GM23338 (cell line): ENCODE measurements at places on chromosomes 16 and 17. TPM values are rescaled to one million over a fixed set of nuclear protein-coding genes. Genes with fewer than 3 reads are reported as not detected.

KRT222 gene
- 0.49 TPM in 1 of 2 replicates, not detected in the other for polyA plus RNA-seq

DNA sequence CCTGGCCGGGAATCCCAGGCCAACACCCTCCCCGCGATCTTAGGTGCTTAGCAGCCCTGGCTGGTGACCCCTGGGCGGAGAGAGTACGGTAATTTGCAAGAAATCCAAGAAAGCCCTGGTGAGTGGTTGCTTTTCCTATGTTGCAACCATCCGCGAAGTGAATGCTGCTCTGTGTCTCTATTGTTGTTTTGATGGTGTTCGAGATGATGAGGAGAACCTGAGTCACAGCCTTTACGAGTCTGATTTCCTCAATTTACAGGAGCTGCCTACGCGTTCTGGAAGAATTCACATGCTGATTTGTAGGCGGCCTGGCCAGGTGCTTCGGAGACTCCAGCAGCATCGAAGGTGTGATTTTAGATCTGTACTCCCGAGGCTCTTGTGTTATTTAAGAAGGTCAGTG, 63.3 kb downstream of the TMEM235 start:
- no peak for DNase-seq
- H3K27ac ChIP-seq: no peak overlapping the region
- H3K27me3 ChIP-seq: no peaks in the 10 kb centered on the region
- H3K4me1 ChIP-seq: no peaks in the 10 kb centered on the region
- no peak overlapping the region for H3K4me3 ChIP-seq
- no peaks in the 10 kb centered on the region for H3K36me3 ChIP-seq

- no peaks in the 10 kb centered on the region for H3K4me1 ChIP-seq
- H3K36me3 ChIP-seq: 0 out of 2 replicates have a peak, but pooled peaks cover 2% of the 10 kb centered on the region
- no peak overlapping the region for H3K4me3 ChIP-seq
- no peaks in the 10 kb centered on the region for H3K27me3 ChIP-seq
Measured at GRCh38 chr17:76318586-76318985, 10.5 kb upstream of the QRICH2 start.

DNA sequence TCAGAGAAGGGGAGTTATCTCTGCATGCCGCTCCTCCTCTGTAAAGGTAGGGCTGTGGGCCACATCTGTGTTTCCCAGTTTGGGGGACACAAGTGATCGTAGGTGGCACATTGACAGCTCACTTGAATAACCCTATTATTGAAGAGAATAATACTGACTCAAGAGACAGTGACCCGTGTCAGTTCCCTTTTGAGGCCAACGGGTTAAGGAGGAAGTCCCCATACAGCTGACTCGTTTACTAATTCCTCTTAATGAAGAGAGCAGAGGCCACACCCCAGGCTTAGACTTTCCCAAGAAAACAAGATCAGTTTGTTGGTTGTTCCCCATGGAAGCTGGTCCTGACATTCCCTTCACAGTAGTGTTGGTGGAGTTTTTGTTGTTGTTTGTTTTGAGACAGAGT, 33.0 kb downstream of the IL4R start:
- H3K4me1 ChIP-seq: no peaks in the 10 kb centered on the region
- H3K36me3 ChIP-seq: no peaks in the 10 kb centered on the region
- no peaks in the 10 kb centered on the region for H3K27me3 ChIP-seq
- H3K27ac ChIP-seq: no peak overlapping the region
- H3K4me3 ChIP-seq: no peak overlapping the region
- no peak for DNase-seq

- H3K27ac ChIP-seq: no peak overlapping the region
- no peak for DNase-seq
- no peaks in the 10 kb centered on the region for H3K27me3 ChIP-seq
- H3K4me1 ChIP-seq: peaks cover 8% of the 10 kb centered on the region
- H3K4me3 ChIP-seq: no peak overlapping the region
Measured at GRCh38 chr16:82753821-82754220, 127.1 kb downstream of the CDH13 start.

DNA sequence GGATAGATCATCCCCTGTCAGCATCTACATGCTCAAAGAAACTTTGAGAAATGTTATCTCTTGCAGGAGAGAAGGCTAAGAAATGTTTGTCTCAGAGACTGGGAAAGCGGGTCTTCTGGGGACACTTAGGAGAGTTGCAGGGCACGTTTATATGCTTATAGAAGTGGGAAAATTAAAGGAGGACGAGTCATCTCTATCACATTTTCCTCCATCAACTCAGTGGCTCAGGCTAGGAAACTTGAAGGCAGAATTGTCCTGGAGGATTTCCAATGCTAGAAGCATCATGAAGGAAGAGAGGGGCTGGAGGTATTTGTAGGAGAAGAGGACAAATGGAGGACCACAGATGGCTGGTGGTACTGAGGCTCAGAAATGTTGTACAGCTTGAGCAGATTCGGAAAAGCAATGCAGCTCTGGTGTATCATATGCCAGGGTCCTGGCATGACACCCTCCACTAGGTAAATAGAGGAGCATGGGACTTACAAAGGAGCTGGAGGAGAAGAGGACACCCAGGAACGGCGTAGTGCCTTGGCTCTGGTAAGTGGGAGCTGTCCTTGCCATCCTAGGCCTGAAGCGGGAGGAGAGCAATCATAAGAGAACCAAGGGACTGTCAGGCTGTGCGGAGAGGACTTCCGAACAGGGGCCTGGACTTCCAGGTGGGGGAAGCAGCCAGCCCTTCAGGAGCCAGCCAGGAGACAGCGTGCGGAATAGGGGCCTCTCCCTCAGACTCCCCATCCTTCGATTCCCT, 4.5 kb upstream of the HS3ST3B1 start:
- H3K36me3 ChIP-seq: no peaks in the 10 kb centered on the region; the same call in 1 of the 2 replicates
- H3K4me3 ChIP-seq: peak overlapping the region; percentile 61
- DNase-seq: peak; percentile 27

PSMC5 gene
- 186 and 199 TPM in 2 replicates for polyA plus RNA-seq

ASGR1 gene
- 5.9 and 8.3 TPM in 2 replicates for polyA plus RNA-seq

DNA sequence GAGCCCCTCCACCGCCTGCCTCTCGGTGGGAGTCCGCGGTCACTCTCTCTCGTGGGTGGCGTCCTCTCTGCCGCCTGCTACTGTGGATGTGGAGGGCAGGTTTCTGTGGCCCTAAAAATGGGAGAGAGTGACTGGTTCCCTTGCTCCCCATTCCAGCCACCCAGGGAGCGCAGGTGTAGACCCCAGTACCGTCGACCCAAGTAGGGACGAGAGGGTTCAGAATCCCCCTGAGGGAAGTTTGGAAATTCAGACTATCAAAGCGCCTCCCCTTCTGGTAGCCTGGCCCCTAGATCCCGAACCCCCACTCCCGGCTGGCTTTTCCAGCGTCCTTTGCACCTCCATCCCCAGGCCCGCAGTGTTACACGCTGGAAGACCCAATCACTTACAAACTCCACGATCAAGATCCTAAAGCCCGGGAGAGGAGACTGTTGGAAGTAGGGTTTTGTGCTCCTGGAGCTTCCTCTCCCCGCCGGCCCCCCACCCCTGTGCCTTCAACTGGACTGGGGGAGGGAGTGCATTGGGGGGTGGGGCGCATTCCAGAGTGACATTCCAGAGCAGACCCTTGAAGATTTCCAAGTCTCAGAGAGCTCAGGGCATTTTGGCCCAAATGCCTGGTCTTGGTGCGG, 991 bp downstream of the GPRC5C start:
- H3K27me3 ChIP-seq: peaks cover 44% of the 10 kb centered on the region
- peak; percentile 73 for DNase-seq
- H3K27ac ChIP-seq: no peak overlapping the region
